ENCODE measurements at places on chromosomes 2 and 18.

GRCh38 chr18:25935356-25935755, 155.1 kb downstream of the SS18 start:
- DNase-seq = no peak

- no peak for DNase-seq
Observed at GRCh38 chr2:218991674-218992168, 1.5 kb downstream of the CRYBA2 start.

DNA sequence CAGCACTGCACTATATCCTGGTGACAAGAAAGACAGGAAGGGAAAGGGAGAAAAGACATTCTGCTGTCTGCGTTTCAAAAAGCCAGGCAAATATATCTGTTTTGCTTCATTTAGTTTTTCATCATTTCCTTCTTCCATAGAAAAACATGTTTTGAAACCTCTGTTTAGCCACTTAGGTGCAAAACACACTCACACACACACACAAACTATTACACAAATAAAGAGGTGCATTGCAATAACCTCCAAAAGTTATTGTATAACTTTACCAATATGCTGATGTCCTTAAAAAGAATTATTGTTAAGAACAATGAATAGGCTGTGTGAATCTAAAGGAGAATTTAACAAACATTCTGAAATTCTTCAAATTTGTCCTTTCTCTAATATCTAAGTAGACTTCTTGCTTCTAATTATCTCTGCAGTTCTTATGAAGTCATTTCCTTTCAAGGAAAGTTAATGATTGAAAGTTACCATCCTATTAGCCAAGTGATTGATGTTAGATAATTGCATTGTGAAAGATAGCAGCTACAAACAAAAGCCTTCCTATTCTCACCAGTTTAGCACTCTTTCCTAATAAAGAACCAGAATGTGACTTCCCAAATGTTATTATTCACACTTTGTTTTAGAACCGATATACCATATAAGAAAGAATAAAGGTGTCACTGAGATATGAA, 516.7 kb downstream of the KCNJ3 start:
- DNase-seq = no peak

DNA sequence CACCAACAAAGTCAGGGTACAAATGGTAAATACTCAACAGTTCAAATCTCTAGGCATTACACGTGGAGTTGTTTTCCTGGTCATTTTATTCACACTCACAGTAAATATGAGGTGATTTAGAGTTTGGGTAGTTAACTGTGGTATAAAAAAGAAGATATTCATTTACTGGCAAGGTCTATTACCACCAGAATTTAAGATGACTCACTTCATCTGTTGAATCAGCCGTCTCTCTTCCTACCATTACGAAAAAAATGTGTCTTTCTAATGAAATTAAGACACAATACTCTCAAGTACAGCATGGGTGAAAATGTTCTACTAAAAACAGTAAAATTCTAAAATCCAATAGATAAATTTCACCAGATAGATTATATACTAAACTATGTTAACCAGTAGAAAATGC, 21.0 kb upstream of the GPR75 start:
- no peak for DNase-seq

DNA sequence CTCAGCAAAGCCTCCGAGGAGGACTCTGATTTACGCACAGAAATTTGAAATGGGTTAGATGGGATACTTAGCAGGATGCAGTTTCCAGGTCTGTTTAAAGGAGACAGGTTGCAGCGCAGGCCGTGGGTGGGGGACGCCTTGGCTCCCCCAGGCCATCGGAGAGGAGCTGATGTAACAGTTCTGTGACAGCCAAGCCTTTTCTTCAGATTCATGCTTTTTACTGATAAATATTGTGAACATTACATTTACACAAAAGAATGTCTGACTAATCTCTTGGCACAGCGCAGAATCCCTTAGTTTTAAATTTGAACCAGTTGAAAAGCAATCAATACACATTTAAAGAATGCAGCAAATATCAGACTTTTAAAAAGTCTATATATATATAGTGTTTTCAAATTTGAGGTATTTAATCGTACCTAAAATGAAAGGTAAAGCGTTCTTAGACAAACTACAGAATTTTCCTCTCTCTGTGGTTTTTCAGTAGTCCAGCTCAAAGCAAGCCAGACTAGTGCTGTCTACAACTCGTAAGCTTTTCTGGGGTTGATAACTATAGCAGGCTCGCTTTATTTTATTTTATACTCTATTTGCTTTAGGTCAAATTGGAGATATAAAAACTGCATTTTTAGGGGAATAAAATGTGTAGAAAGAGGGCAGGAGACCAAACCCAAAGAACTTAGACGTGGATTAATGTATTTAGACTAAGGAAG, 221.9 kb downstream of the PIEZO2 start:
- no peak for DNase-seq

All from lower lobe of right lung (tissue), 2 donors.